ENCODE measurements at places on chromosomes 5 and 9. TPM values are rescaled to one million over a fixed set of nuclear protein-coding genes. Genes with fewer than 3 reads are reported as not detected.

GRCh38 chr5:95837492-95837891 is 15.0 kb upstream of the GLRX start:
- no peak for DNase-seq

PCDHGC5 gene
- total RNA-seq: 1.1 TPM

STOM gene
- 312 TPM for total RNA-seq

- peak; percentile 70 for DNase-seq
Measured at GRCh38 chr5:41925555-41925951, 472 bp downstream of the FBXO4 start.

GRCh38 chr5:168752012-168752411 is 172.8 kb upstream of the PANK3 start:
- DNase-seq: no peak

GRCh38 chr9:100129772-100130171 is 30.7 kb downstream of the INVS start:
- no peak for DNase-seq

- DNase-seq: no peak
Measured at GRCh38 chr9:35618854-35619799, 914 bp upstream of the CD72 start.

Data from sigmoid colon (tissue), 7 donors.